ENCODE measurements at places on chromosomes 4 and X.

DNA sequence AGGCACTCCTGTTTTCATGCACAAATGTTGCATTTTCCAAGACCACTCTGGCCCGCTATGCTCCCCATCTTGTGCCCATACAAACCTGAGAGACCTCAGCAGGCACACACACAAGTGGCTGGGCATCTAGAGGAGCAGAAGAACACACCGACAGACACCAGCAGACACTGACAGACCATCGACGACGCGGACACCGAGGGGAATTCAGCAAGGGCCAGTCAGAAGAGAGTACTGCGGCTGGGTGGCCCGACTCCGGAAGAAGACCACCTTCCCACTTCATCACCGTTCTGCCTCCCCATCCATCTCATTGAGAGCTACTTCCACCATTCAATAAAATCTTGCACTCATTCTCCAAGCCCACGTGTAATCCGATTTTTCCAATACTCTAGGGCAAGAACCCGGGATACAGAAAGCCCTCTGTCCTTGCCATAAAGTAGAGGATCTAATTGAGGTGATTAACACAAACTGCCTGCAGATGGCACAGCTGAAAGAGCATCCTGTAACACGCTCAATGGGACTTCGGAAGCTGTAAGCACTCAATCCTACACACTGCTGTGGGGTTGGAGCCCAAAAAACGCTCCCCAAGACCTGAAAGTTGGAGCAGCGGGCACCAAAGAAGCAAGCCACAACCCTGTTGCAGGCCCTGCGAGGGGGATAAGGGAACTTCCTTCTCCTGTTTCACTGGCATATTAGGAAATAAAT is 780.9 kb downstream of the ARAP2 start:
- no peak for DNase-seq

DNA sequence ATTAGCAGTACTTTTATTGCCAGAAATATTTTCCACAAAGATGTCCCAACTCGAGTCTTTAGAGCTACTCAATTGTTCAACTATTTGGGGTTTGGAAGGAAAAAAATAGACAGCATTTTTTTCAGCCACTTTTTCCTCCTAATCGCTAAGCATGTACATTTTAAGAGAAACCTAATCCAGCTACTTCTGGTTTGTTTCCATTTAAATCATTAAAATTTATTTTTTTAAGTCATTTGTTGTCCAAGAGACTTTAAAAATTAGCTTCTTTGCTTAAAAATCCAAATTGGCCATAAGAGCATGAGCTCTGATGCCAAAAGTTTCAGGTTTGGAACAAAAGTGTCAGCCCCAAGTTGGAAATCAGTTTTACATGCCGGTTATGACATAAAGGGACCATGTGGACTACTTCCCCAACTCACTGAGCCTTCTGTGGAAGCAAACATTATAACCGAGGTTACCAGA is 186.3 kb upstream of the INTU start:
- no peak for DNase-seq

- no peak for DNase-seq
Measured at GRCh38 chr4:1985294-1985693, 23.5 kb downstream of the NELFA start.

DNA sequence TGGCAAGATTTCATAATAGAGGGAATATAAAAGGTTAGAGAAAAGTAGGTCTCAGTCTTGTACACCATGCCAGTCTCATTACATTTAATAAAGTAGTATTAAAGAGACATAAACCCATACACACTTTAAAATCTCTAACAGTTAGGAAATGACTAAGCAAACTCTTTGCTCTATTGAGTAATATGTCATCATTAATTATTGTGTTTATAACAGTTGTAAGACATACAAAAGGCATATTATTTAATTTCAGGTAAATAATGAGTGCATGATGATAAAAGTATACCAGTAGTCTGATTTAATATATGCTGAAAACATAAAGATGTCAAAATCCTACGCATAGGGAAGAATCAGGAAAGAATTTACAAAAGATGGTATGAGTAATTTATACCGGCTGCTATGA is 31.0 kb upstream of the FGG start:
- no peak for DNase-seq

DNA sequence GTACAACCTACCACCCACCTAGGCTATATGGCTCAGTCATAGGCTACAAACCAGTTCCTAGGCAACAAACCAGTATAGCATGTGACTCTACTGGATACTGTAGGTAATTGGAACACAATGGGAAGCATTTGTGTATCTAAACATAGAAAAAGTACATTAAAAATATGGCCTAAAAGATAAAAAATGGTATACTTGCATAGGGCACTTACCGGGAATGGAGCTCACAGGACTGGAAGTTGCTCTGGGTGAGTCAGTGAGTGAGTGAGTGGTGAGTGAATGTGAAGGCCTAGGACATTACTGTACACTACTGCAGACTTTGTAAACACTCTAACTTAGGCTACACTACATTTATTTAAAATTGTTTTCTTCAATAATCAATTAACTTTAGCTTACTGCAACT is 139.2 kb upstream of the RBPJ start:
- no peak for DNase-seq

GRCh38 chr4:180558427-180558826 is 1684.8 kb upstream of the TENM3 start:
- DNase-seq, result no peak

DNA sequence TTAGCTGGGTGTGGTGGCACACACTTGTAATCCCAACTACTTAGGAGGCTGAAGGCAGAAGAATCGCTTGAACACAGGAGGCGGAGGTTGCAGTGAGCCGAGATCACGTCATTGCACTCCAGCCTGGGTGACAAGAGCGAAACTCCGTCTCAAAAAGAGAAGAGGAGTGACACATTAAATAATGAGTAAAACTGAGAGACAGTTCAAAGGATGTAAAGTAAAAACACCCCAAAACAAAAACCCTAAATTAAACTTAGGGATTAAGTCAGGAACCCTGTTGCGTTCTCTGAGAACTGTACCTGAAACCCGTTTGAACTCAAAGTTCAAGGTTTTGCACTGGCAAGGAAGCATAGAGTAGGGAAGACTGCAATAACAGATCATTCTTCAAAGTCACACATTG is 141.7 kb downstream of the BRWD3 start:
- DNase-seq, result no peak

Data from suppressor macrophage treated with lipopolysaccharide for 4 hours (primary cell).